SJCRH30 (cell line): ENCODE measurements at places on chromosomes 13 and 19.

DNA sequence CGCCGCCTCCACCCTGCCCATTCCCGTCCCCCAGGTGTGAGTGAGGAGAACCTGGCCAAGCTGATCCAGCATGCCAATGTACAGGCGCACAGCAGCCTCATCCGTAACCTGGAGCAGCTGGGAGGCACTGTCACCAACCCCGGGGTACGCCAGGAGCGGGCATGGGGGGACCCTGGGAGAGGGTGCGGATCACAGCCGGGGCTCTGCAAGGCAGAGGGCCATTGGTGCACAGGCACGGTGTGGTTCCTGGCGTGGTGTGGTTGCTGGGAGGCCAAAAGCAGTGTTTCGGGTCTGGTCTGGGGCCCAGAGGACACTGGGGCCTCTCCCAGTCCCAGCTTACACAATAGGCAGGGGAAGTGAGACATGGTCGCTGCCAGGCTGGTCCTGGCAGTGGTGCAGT is 8.3 kb downstream of the STXBP2 start:
- no peak for DNase-seq

- peak; percentile 74 for DNase-seq
Observed at GRCh38 chr19:56110515-56111448, 10.3 kb downstream of the ZNF787 start.

DNA sequence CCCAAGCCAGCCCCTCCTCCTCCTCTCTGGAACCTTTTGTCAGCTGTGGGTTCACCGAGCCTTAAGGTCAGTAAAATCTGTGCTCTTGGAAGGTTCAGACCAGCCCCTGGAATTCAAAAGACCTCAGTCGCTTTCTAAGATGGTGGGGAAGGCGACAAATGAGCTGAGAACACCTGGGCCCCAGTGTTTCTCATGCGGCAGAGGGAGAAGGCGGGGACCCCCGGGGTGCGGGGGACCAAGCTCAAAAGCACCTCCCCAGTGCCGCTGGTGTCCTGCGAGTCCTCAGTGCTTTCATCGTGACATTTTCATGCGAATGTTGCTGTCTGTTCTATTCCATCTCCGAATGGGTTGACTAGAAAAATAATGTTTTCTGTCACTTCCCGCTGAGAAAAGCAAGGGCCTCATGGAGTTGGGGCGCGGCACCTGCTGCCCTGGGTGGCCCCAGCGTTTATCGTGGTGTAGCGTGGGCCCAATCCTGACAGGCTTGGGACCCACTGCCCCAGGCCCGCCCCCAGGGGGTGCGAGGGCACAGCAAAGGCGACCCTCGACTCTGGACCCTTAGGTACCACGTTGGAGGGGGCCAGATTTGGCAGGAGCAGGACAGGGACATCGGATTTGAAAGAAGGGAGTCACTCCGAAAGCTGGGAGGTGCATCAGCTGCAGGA is 751 bp upstream of the NTN5 start:
- no peak for DNase-seq

GRCh38 chr13:27135023-27135422 is 36.6 kb downstream of the USP12 start:
- DNase-seq, result no peak

DNA sequence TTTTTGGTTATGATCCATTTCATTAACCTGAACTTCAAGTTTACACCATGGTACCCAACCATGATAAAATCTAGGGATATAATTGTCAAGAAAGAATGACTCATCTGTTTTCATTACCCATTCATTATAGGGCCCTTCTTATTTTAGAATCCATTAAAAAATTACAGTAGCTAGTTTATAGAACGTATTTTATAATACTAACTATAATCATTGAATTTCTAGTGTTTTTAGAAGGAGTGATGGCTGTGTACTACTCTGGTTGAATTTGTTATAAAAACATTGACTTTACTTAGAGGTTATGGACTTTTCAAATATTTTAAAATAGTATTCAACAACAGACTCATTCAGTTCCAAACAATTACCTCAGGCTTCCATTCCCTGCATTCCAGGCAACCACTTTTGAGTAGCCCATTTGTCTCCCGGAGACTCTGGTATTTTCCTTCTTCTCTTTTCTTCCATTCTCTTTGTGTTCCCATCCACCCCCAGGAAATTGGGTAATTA is 71.9 kb upstream of the KLF12 start:
- peak; percentile 32 for DNase-seq
